ENCODE measurements at places on chromosomes 16 and 17.
A peak's percentile ranks its signal among the peaks of the same experiment; 100 is the strongest.

DNA sequence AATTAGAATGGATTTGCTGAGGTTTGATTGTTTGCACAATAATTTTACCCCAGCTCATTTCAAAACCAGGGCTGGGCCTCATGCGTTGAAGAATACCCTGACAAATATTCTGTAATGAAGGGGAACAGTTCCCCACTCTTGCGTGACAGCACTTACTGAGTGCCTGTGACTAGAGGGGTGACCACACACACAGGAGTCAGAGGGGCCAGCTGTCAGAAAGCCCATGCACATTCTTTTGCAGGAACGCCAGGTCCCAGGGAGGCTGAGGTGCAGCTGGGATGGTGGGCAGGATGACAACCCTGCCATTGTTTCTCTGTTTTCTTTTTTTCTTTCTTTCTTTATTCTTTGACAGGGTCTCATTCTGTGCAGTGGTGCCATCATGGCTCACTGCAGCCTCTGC is 44.6 kb downstream of the SMPD3 start:
- no peak for DNase-seq

DNA sequence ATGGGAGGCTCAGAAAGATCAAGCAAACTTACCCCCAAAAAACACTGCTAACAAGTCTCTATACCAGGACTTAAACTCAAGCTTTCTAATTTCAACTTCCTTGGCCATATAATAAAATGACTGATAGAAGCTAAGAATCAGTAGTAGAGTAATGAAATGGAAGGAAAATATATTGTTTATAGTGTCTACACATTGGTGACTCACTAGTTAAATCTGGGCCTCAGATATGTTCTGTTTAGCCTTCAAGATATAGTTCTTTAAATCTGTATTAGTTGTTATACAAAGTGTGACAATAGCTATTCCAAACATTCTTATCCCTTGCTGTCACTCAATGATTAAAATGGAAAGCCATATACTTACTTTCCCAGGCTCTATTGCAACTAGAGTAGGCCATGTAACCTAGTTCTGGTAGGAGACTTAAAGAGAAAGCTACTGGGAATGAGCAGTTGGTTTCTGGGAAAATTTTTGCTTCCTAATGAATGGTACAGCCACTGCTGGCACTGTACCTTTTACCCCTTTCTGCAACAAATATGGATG is 18.3 kb downstream of the SSH2 start:
- DNase-seq, result no peak

DNA sequence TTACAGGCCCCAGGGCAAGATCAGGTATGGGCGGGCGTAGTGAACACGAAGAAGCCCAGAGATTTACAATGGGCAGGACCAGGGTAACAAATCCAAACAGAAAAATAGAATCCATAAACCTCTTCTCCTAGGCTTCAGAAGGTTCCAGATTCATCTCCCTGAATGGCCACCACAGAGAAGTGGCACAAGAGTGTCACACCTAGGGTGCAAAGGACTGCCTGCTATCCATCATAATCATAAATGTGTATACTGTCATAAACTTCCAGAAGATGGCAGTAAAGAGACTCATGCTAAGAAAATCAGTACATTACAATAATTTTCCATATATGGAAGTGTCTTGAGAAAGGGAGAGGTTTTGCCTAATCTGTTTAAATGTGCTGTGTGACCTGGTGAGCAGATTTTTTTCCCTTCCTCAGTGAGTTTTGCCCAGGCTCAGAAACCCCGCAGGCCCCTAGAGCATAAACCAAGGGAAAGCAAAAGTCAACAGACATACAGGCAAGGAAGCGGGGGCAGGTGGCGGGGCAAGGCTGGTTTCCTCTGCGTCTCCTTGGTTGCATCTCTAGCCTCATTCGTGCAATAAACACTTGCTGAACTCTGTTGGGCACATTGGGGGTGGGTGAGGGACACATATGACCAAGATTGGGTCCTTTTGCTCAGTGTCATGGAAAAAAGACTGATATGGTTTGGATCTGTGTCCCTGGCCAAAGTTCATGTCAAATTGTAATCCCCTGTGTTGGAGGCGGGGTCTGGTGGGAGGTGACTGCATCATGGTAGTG is 92.0 kb upstream of the CDH5 start:
- no peak for DNase-seq

DNA sequence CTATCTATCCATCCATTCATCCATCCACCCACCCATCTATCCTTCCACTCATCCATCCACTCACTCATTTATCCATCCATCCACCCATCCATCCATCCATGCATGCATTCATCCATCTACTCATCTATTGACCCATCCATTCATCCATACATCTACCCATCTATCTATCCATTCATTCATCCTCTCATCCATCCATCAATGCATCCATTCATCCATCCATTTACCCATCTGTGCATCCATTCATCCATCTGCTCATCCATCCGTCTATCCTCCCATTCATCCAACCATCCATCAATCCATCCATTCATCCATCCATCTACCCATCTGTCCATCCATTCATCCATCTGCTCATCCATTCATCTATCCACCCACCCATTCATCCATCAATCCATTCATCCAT is 224.5 kb upstream of the MAF start:
- DNase-seq, result no peak

GRCh38 chr17:2083613-2084035 is 28.7 kb downstream of the HIC1 start:
- no peak for DNase-seq

DNA sequence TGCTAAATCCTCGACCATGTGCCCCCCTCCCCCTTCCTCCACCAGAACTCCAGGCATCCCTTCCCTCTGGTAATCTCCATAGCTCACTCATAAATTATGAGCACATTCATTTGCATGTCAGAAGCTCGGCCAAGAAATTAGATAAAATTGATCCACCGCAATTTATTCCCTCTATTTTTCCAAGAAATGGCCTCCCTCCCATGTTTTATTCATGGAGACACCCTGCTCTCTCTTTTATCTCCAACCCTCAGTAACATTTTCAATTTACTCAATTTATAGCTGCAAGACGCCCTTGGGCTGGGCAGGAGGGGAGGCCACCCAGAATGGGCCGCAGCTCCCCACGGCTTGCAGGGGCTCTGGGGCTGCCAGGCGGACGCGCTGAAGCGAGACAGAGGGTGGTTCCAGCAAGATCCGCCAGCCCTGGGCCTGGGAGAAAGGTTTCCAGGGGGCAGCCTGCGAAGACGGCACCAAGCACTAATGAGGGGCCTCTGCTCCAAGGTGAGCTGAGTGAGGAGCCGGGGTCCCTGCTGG is 54.7 kb upstream of the ZNF423 start:
- DNase-seq, result no peak

GRCh38 chr16:89700100-89700648 is 1.3 kb downstream of the SPATA2L start:
- peak; percentile 97 for DNase-seq

DNA sequence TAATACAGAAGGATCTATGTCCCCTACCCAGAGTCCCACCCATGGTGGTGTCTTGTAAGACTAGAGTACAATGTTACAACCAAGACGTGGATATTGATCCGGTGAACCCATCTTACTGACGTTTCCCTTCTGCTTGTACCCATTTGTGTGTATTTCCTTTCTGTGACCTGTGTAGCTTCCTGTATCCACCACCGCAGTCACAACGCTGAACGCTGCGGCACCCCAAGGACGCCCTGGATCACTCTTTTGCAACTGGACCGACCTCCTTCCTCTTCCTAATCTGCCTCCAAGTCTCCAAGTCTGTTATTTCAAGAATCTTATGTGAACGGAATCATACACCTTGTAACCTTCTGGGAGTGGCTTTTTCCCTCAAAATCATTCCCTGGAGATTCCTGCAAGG is 33.5 kb upstream of the CBX4 start:
- no peak for DNase-seq

GRCh38 chr17:6075845-6076244 is 5.7 kb downstream of the WSCD1 start:
- DNase-seq, result no peak

DNA sequence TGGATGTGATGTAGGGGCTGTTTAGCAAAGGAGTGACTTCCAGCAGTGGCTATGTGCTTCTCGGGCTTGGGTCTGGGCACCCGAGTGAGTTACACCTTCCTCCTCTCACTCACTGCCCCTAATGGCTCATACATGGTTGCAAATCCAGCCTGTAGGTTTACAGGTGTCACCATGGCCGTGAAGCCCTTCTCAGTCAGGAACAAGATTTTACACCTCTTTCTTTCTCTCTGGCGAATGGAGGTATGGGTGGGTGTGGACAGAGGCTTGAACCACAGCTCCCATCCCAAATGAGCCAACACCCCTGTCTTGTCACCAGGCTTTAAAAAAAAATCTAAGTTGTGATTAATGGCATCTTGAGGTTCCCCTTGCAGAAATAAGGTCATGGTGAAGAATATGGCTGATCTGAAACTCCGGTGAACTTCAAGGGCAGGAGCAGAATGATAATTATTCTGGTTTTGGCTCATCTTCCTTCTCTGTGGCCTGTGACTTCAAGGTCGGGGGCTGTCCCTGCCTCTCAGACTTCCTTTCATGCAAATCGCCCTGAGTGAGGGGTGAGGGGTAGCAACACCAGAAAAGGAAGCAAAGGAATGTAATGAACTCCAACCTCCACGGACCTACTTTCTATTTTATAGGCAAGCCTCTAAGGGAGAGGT is 331.2 kb downstream of the MAF start:
- DNase-seq, result peak; percentile 57

DNA sequence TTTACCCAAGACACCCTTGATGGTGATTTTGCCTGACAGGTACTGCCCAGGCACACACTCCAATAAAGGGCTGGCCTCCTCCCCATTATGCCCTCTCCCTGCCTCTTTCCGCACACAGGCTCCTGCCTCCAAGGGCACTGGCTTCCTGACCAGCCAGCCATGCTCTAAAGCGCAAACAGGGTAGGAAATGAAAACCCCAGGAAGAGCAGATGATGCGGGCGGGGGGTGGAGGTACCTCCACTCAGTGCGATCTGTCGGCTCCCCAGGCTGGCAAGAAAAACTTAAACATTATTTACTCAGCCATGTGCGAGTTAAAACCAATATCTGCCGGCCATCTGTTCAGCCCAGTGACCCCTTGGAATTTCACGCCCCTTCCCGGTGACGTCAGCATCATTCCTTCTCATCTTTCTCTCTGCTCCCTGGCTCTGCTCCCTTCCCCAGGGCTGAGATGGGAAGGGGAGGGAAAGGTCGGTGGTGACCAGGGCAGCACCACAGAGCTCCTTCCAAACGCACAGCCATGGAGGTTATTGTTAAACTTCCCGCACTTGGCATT is 262.5 kb downstream of the CBLN1 start:
- DNase-seq, result no peak

DNA sequence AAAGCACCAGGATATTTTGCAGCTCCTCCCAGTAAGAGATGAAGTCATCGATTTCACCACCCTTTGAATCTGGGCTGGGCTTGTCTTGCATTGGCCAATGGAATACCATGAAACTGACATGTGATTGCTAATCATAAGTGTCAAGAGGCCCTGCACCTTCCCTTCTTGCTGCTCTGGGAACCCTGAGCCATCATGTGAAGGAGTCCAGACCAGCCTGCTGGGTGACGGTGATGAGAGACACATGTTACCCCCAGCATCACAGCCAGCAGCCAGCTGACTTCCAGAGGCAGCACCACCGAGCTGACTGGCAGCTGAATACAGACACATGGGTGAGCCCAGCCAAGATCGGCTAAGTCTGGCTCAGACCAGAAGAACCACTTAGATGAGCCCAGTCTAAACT is 43.6 kb upstream of the CACNG4 start:
- DNase-seq, result no peak

GRCh38 chr16:85515319-85515745 is 97.8 kb upstream of the GSE1 start:
- DNase-seq, result no peak

GRCh38 chr16:70678898-70679670 is 6.8 kb downstream of the MTSS2 start:
- no peak for DNase-seq

DNA sequence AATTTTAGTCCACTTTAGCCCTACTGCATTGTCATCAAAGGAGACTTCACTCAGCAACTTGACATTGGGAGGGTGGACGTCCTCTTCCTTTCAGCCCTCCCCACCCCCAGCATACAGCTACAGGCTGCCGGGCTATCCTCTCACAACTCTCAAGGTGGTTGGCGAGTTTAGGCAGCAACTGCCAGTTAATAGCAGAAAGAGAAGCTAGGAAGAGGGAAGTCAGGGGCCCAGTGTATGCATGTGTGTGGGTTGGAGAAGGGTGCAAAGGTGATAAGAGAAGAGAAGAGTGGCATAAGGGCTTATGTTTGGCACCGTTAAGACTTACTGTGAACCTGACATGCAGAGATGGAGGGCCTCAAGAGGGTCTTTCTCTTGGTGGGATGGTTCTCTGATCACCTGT is 31.8 kb downstream of the CCL4 start:
- no peak for DNase-seq

DNA sequence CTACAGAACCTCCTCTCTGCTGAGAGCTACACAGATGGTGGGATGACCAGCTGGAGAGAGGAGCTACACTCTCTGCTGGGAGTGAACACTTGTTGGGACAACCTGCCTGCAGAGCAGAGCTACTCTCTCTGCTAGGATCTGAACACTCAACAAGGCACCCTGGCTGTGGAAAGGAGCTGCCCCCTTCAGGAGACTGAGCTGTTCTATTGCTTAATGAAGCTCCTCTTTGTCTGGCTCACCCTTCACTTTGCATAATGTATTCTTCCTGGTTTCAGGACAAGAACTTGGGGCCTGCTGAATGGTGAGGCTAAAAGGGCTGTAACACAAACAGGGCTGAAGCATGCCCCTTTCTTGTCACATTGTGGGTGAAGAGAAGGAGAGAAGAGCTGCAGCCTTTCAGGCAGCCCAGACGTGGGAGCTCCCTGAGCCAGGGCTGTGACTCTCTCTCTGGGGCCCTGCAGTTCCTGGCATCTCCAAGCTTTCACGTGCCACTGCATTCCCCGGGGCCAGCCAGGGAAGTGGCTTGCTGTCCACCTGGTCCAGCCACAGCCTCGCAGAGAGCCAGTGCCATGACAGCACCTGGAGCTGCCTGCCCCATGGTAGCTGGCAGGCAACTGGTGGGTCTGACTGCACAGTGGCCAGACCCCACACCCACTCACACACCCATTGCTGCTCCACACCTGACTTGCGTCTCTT is 272.8 kb upstream of the KCNJ16 start:
- DNase-seq, result no peak

Measured in activated CD4-positive, CD25-positive, alpha-beta regulatory T cell treated with anti-CD3 and anti-CD28 coated beads, Interleukin-2, amount 50 U/mL, for 72 hours (primary cell).